ENCODE measurements at places on chromosomes 7 and 10. TPM values are rescaled to one million over a fixed set of nuclear protein-coding genes. Genes with fewer than 3 reads are reported as not detected.

The TMEM130 gene
- total RNA-seq, result 1.6 TPM

The PNLIPRP1 gene
- not detected for total RNA-seq

The BLVRA gene
- total RNA-seq, result 10.7 TPM

The BHLHA15 gene
- total RNA-seq, result not detected

The FZD1 gene
- total RNA-seq, result 11.2 TPM

The LRRN3 gene
- not detected for total RNA-seq

The KCNMA1 gene
- 29.1 TPM for total RNA-seq

The GNAT3 gene
- 2.1 TPM for total RNA-seq

The SLC16A9 gene
- 4.0 TPM for total RNA-seq

The NEBL gene
- 14.7 TPM for total RNA-seq

The VSTM4 gene
- total RNA-seq, result 4.2 TPM

The FERD3L gene
- total RNA-seq, result not detected

The DRGX gene
- total RNA-seq, result not detected

The NRG3 gene
- total RNA-seq, result not detected

The DAGLB gene
- total RNA-seq, result 9.1 TPM

The FLNC gene
- total RNA-seq, result 4.7 TPM

The NKX1-2 gene
- not detected for total RNA-seq

The TUBAL3 gene
- total RNA-seq, result 95.4 TPM

The OGA gene
- 367 TPM for total RNA-seq

The ZNF425 gene
- 0.88 TPM for total RNA-seq
